ENCODE measurements at places on chromosomes 2 and 18.

DNA sequence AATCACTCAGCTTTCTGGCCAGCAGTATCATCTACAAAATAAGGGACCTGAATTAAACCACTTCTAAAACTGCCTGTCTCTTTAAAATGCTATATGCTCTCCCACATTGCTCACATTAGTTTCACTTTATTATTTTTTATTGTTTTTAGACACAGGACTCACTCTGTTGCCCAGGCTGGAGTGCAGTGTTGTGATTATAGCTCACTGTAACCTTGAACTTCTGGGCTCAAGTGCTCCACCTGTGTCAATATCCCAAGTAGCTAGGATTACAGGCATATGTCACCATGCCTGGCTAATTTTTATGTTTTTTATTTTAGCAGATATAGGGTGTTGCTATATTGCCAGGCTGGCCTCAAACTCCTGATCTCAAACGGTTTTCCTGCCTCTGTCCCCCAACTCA, 591.3 kb upstream of the ZNF804A start:
- DNase-seq, result no peak

DNA sequence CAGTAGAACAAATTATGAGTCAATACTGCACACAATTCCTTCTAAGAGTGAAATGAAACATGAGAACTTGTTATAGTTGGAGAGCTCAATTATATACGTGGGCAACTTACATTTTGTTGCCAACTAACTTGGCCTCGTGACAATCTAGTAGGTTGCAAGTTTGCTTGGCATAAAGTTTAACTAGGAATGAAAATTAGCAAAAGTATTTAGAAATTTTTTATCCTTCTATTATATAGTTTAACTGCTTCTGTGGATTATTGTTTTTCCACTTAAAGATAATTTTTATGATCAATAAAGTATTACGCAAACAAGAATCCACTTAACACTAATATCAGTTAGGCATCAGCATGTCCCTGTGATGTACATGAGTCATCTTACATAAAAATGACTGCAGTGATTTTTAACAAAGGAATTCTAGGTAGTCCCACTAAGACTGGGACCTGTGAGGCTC, 41.1 kb downstream of the FAM124B start:
- no peak for DNase-seq

- no peak for DNase-seq
Measured at GRCh38 chr2:111246620-111247061, 125.9 kb downstream of the BCL2L11 start.

DNA sequence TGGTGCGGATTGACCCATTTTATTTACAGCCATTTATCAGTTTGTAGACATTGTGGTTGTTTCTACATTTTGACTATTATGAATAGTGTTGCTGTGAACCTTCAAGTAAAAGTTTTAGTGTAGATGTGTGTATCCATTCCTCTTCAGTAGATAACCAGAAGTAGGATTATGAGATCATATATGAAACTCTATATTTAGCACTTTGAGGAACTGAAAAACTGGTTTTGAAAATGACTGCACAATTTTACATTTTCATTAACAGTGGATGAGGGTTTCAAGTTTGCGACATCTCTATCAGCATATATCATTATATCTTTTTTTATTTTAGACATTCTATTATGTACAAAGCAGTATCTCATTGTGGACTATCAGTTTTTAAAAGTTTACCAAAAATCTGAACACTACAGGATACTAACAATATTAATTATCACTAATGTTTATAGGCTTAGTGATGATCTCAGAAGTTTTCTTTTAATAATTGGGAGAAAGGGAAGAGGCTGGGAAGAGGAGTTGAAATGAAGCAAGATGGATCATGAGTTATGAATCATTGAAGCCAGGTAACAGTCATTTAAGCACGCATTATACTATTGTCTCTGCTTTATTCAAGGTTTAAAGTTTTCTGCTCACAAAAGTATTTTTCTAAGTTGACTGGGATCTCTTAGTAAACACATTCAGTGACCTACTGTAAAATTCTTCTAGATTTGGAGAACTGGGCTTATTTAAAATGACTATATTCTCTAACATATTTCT, 329.0 kb upstream of the LRATD1 start:
- no peak for DNase-seq

DNA sequence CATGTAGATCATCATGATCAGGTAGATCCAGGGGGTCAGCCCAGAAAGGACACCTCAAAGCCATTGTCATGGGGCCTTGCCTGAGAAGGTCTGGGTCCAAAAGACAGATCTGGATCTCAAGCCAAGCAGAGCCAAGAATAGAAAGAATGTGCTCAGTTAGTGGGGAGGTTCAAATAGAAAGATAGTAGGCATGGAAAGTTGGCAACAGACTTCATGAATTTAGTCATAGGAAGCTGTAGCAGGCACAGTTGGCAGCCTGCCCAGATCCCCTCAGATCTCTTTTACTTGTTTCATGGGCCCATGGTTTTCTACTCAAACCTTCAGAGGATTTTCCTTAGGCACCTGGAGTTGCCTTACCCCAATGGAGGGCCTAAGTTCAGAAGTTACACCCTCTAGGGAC, 767.0 kb downstream of the SLC4A3 start:
- DNase-seq, result no peak

DNA sequence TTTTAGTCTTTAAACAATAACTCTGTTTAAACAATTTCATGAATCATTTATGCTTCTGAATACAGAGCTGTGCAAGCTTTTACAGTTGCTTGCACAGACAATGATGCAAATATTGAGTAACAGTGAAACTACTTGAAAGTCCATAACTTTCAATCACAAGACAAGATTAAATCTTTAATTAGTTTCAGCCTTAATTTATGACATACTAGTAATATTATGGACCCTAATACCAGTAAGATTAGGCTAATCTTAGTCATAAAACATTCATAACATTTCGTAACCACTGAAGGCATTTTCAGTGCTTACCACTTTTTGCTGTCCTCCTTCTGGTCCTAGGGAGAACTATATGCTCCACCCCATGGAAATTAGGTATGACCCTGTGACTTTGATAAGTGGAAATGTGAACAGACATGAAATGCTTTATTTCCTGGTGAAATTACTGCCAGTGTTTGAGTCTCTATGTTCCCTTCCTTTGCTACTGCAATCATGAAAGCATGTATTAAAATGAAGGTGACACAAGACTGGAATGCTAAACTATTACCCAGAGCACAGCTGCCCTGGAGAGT, 1.8 kb upstream of the COBLL1 start:
- DNase-seq, result no peak

GRCh38 chr2:211690736-211691135, 847.9 kb downstream of the ERBB4 start:
- no peak for DNase-seq

- DNase-seq, result no peak
Measured at GRCh38 chr18:40055262-40055661, 1899.8 kb upstream of the PIK3C3 start.

DNA sequence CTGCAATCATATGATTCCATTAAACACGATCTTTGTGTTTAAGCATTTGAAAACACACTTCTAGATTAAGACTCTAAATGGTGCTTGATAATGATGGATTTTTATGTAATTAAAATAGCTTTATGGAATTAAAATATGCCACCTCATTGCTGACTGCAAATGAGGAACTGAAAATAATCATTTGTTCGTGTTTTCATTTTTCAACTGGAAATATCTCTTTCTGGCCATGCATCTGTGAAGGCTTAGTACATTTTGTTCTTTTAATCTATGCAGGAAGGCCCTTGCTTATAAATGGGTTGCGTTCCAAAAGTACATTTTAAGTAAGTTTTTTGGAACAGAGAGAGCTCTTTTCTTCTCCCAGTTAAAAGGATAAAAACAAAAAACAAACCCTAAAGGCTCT, 125.5 kb downstream of the MC4R start:
- no peak for DNase-seq

DNA sequence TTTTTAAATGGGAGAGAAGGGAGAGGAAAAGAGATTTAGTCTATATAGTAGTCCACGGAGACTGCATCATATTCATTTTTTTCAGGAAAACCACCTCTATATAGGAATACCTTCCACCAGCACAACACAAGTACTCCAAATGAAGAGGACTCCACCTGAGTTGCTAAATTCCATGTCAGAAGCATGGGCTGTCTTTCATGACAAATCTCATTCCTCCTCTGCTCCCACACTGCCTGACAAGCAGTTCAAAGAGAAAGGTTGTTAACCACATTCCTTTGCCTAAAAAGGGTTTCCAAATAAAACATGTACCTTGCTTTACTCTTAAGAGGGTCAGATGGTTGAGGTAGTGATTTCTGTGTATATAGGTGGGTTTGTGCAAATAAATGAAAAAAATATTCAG, 122.0 kb downstream of the TMEFF2 start:
- no peak for DNase-seq

GRCh38 chr2:241187101-241187917, 1.2 kb upstream of the ANO7 start:
- DNase-seq, result peak; percentile 85

GRCh38 chr2:196481324-196481697, 158.2 kb upstream of the CCDC150 start:
- DNase-seq, result peak; percentile 57

DNA sequence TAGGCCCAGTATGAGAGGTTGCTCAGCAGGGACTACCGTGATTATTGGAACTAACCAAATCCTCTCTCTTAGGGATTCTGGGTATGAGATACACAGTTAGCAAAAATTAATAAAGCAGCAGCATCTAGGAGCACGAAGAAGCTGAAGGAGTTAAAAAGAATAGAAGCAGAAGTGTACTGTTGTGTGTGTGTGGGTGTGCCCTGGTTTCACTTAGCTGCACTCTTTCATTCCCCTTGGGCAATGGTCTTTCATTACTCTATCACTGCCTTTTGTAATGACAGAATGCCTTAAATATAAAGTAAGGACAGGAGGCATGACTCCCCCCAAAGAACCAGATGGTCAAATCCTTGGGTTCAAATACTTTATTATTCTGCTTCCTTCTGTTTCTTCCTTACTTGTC, 115.9 kb upstream of the CD302 start:
- DNase-seq, result no peak

- DNase-seq, result peak; percentile 80
Measured at GRCh38 chr2:120494446-120494845, 148.5 kb downstream of the INHBB start.

GRCh38 chr2:231001921-231002320, 6.0 kb downstream of the SPATA3 start:
- peak; percentile 93 for DNase-seq

GRCh38 chr18:21241301-21242048, 557 bp upstream of the GREB1L start:
- no peak for DNase-seq

GRCh38 chr2:124919296-124919695, 894.2 kb downstream of the CNTNAP5 start:
- no peak for DNase-seq

GRCh38 chr2:102033750-102034682, 42.3 kb downstream of the IL1R2 start:
- DNase-seq, result no peak

- DNase-seq, result peak; percentile 82
Measured at GRCh38 chr18:59056706-59057492, 82.8 kb upstream of the SEC11C start.

DNA sequence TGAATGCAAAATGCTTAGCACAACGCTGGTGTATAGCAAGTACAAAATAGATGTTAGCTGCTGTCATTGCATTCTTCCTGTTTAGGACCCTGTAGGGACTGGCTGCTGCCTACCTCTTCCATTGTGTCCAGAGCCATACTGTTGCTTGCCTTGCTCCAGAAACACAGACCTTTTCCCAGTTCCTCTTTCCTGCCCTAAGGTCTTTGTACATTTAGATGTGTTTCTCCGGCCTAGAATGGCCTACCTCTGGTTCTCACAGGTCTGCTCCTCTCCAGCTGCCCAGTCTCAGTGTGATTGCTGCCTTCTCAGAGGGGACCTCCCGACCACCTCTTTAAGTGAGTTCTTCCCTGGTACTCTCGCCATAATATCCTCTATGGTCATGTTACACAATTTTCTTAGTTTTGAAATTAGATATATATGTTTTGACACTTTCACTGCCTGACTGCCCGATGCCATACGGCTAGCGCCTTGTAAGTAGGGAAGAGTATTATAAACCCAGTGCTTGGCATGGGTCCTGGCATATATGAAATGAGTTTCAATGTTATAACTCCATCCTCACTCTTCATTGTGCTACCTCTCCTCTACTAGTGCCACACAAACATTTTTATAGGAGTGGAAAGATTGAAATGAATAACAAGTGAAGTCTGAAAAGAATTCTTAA, 48.3 kb downstream of the RFTN2 start:
- DNase-seq, result no peak

DNA sequence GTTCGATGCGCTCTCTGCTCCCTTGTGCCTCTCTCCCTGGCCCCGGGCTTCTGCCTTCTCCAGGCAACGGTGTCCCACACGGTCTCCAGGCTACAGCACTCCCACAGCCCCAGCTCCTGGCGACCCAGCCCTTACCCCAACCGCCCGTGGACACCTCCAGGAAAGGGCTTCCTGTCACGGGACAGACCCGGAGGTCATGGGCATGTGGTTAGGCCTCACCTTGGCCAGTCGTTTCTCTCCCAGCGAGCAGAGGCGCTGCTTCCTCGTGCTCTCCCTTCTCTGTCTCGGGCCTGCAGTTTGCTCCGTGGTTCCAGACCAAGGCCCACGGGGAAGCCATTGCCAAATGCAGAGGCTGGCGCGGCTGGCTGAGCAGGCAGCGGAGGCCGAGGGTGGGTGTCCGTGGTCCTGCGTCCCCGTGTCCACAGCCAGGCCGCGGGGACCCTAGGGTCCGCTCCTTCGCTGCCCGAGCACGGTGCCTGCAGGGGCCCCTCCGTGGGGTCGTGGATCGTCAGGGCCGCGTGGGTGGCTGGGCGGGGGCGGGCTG, 61.0 kb upstream of the IL1RL1 start:
- no peak for DNase-seq

DNA sequence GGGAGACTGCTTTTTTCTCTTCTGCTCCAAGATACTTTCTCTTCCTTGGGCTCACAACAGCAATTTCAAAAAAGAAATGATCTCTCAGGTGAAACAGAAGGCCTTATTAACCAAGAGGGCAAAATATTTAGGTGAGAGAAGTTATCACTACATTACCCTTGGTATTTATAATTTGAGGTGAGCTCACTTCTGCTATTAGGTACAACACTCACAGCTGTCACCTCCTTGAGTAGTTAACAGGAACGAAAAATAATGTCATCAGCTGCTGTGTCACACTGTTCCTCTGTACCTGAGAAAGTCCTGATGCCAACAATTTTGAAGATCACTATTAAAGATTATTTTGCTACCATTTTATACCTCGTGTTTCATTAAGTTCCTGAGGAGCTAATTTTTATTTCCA, 205.0 kb downstream of the DLGAP1 start:
- no peak for DNase-seq

DNA sequence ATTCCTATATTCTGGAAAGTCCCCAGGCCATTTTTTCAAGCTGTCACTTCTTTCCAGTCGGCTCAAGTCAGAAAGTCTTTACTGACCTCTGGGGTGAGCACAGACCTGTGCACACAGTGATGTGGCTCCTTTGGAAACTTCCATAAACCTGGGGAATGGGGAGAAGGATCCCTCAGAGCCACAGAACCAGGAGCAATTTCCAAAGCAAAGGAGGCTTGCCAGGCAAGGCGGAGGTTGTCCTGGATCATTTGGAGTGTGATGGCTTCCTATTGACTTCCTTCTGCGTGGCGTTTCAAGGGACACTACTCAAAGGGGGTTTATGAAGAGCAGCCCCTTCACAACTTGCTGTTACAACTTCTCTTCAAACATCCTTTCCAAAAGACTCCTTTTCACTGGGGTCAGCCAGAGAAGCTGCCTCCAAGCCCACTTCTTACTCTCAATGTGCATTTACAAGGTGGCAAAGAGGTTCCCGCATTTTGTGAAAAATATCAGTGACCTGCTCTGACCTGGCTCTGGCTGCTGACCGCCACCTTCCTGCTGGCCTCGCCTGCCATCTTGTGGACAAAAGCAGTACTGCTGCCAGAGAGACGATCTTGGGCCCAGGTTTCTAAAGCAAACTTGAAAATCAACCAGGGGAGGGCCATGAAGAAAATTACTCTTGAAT, 18.2 kb upstream of the TMEM247 start:
- peak; percentile 88 for DNase-seq

Measured in osteoblast (primary cell).